ENCODE measurements at places on chromosomes 7 and 10.
A peak's percentile ranks its signal among the peaks of the same experiment; 100 is the strongest.

- DNase-seq: no peak
These were observed 650 bp upstream of the SORBS1 start for GRCh38 chr10:95561864-95562177.

DNA sequence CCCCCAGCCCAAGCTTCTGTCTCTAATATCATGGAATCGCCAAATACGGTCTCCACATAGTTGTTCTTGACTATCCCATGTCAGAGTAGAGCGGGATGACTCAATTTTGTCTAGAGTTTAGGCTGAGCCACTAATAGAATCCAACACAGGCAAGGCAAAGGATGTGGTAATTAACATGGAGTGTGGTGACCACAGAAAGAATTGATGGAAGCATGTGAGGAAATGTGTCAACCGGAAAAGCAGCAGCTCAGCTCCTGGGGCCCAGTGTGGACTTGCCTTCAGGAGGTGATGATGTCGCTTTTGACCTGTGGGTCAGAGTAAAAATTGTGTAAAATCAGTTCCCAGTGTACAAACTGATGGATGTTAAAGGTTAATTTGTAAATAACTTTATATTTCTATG lies 139.3 kb upstream of the KLF6 start:
- DNase-seq: no peak

DNA sequence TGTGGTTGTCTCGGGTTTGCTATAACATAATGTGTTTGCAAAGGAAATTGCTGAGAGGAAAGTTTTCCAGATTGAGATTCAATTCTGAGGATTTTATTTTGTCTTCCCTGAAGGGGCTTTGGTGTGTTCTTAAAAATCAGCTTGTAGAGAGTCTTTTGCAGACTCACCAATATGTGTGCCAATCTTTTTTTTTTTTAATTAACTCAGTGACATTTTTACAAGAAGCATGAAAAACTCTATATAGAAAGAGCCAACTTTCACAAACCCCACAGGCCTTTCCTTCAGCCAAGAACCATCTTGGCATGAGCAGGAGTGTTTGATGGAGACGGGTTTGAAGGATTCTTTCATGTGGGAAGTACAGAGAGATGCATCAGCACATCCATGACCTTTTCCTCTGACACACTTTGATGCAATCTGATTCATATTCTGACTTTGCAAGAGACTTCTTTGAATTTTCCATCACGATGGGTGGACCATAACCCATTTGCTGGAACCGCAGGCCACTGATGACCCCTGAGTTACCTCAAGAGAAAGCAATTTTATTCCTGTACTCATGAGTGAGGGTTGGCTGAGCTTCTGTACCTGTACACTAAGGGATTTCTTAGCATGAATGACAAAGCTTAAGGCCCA lies 892.6 kb downstream of the XPNPEP1 start:
- DNase-seq: no peak

GRCh38 chr7:128814499-128814898 lies 15.7 kb upstream of the FLNC start:
- no peak for DNase-seq

- no peak for DNase-seq
These were observed 79.2 kb upstream of the INSIG1 start for GRCh38 chr7:155218276-155219153.

GRCh38 chr7:2641406-2642393 lies 9.9 kb downstream of the TTYH3 start:
- no peak for DNase-seq

DNA sequence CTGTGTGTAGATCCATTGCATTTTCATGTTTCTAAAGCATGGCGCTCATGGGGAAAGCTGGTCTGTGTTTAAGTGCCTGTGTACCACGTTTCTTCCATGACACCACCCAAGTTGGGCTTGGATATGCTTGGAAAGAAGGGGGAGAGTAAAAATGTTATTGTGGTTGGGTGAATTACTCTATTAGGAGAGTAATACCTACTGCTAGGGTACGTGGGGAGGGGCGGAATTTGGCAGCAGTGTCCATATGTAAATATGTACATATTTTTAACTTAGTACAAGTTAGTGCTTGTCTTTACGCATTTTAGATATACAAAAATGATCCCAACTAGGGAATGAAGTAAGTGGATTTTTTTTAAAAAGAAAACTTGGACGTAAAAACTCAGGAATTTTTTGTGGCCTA lies 42.9 kb upstream of the SAMD8 start:
- no peak for DNase-seq

- DNase-seq: no peak
These were observed at the start of gene SCRN1 for GRCh38 chr7:29989257-29989995. TSS of gene SCRN1 (minus strand) at chr7:29989801. CDS start at chr7:29969067, 20,734 bp downstream.

- DNase-seq: no peak
These were observed 370.2 kb downstream of the LRMDA start for GRCh38 chr10:75801661-75802060.

DNA sequence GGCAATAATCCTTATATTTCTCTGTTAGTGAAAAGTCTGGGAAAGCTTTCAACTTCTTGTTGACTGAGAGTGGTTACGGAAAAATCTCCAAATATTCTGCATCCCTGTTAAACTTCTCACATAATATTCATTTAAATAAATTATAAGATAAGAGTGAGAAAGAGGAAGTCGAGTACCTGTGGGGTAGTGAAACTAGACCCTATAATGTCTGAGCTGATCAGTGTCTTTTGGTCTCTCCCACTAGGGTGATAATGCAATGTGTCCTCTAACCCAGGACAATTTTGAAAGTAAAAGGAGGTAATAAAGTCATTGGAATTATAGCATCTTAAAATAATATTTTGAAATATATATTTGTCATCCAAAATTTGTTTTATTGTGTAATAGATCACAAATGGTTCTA lies 2.1 kb upstream of the AGR3 start:
- DNase-seq: no peak

DNA sequence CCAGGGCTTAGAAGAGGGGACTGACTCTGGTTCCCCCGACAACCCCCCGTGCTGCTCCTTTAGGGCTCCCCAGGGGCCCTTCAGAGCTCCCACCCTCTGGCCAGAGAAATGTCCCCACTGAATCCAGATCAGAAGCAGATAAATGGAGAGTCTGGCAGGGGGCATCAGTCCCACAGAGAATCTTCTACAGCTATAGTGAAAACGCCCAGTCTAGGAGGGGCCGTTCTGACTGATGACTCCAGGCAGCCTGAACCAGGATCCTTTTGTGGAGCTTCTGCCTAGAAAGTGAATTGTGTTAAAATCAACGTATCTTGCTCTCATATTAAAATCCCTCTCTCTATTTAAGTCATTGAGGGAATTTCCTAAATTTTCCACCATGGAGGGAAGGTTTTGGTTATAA lies 471.4 kb downstream of the LRMDA start:
- DNase-seq: no peak

DNA sequence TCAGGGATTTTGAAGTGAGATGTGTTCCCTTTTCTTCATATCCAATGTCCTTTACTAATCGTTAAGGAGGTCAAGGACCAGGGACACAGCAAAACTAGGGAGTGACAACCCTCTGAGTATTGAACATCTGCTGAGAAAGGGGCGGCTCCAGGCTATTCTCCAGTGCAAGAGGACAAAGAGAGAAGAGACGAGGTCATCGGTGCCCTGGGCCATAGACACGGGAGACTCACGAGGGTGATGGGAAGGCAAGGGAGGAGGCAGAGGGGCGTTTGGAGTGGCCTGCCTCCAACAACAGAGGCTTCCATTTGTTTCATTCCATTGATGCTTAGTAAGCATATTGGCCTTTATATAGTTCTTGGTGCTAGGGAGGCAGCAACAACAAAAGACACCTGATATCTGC lies 268.4 kb downstream of the CXCL12 start:
- DNase-seq: no peak

DNA sequence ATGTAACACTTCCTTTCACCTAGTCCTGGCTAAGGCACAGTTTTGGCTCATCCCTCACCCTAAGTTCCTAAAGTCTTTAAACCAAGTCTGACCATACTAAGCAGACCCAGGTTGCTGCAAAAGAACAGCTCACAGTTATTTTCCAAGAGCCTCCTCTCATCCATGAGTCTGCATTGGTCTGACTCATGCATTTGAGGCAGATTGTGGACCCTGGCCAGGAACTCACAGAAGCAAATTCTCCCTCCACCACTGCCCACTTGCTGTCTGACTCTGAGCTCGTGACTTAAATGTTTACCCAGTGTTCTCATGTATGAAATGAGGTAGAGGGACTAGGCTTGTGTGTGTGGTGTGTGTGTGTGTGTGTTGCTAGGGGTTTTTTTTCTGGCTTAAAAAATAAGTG lies 1272.8 kb downstream of the TYW1 start:
- DNase-seq: no peak

DNA sequence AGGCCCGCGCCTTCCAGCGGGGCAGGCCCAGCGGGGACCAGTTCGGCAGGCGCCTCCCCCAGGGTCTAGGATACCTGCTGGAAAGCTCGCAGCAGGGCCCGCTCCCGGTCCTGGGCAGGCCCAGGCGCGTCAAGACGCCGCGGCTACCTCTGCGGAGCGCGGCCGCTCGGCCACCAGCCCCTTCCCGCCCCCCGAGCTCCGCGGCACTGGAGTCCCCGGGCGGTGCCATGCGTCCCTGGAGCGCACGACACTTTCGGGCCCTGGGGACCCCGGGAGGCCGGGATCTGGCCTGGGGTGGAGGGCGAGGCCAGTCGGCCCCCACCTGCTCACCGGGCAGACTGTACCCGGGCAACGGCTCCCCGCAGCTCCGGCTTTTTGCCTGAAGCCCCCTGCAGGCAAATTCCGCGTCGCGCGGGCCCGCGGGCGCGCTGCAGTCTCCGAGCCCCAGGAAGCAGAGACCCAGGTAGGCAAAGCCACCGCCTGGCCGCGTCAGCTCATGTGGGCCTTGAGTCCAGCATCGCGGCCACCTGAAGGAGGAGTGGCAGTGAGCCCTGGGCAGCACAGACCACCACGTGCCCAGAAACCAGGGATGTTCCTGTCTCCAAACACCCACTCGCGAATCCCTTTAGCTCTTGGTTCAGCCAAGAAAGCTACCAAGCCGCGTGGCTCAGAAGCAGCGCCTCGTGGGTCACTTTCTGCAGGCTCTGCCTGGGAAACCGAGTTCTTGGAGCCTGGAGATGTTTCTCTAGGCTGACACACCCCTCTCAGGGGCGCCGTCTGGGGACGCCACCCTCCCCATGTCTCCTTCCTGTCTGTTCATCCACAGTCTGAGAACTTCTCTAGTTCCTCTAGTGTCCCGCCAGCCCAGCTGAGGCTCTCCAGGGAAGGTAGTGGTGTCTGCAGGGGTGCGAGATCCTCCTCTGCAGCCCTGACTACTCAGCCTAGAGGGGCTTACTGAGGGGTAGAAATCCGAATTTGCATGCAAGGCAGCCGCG lies 46.1 kb upstream of the APBB1IP start:
- no peak for DNase-seq

DNA sequence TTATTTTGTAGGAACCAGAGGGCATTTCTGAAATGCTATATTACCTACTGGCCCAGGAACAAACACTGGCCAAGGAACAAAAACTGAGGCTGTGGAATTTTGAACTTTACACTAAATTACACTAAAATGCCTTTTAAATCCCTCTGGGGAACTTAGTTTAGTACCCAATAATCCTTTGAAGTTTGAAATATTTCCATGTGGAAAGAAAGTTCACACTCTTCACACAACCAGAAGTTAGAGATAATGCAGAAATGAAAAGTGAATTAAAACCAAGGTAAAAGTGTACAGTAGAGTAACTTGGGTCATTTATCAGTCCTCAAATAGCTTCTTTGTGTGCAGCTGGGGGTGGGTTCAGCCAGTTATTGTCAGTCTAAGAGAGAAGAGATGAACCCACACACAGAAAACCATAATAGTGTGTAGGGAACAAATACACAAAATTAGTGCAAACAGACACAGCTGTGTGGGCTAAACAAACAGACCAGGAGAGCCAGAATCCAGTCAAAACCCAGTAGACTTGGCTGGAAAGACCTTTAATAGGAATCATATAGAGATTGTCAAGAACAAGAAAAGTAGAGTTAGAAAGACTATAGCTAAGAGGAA lies 46.5 kb upstream of the DGKI start:
- no peak for DNase-seq

GRCh38 chr7:125670926-125671572 lies 741.4 kb upstream of the POT1 start:
- DNase-seq: no peak

- DNase-seq: no peak
These were observed 9.3 kb upstream of the GTPBP4 start for GRCh38 chr10:978826-979421.

DNA sequence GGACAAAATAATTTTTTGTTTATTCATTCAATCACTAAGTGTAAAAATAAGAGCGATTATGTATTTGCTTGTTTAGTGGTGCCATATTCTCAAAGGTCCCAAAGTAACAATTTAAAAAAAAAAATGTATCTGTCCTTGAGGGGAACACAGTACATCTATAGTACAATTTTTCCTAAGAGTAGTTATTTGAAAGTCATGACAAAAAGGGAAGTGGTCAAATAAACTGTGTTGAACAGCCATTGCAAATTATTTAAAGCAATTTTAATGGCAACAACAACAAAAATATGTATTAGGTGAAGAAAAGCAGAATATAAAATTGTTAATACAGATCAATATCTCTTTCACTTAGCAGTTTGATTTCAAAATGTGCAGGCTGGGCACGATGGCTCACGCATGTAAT lies 943.5 kb downstream of the CNTNAP2 start:
- DNase-seq: no peak

GRCh38 chr7:77351539-77352004 lies 64.6 kb downstream of the GSAP start:
- DNase-seq: peak; percentile 9

DNA sequence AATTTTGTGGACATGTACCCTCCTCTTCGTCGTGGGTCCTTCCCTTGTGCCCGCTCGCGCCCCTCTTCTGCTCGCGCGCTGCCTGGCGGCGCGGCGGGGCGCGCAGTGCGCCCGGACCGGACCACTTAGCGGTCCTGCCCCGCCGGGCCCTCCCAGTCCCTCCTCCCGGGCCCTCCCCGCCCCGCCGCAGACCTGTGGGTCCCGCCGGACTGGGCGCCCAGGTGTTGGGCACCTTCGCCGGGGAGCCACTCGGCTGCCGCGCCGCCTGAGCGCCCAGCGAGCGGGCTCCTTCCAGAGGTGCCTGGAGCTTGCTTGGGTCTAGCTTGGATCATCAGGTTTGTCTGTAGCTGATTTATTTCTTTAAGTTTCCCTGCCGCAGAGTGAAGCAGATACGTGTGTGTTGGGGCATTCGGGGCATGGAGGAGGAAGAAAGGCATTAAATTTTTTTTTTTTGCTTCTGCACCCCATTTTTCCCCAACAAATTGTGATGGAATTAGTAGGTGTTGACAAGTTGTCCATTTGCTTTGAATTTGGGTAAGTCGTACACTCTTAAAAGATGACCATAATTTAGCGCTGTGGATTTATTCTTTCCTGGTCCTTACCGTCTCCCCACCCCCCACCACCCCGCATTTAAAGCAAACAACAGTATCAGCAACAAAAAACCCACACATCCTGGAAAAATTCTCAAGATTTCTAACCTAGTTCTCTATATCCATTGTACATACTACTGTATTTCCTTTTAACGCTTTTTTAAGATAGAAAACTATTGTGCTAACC lies 905 bp downstream of the C1GALT1 start:
- peak; percentile 32 for DNase-seq

GRCh38 chr10:124354411-124355382 lies 64.0 kb downstream of the OAT start:
- DNase-seq: no peak

DNA sequence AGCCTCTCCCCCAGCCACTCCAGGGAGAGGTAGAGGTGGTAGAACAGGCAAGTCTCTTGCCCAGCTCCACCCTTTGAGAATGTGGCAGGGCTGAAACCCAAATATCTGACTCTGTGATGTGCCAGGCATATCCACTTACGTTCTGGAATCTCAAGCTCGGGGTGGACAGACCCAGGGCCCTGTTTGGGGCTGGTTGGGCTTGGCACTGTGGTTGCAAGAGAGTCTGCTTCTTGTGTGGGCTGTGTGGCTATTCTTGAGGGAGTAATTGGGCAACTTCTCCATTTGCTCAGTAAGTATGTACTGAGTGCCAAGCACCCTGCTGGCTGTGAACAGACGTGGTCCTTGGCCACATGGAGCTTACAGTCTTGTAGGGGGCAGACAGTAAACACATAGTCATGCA lies 4.7 kb downstream of the UBTD1 start:
- no peak for DNase-seq
